PC-9 (cell line): ENCODE measurements at places on chromosomes 13 and 19.

GRCh38 chr13:24203273-24203672 lies 42.8 kb downstream of the SPATA13 start:
- no peak for DNase-seq

DNA sequence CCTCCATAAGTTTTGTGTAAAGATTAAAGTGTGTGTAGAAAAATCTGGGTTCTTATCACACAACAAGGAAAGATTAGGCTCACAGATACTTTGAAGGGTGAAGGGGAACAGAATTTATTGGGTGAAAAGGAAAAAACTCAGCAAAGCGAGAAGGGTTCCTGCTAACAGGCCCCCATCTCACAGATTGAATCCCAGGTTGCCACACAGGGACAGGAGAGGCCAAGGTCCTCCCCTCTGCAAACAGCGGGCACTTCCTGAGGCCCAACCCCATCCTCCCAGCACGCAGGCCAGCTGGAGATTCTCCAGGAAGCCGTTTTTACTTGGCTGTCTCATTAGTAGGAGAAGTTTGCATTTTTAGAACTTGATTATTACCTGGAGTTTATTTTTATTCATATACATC lies 15.2 kb upstream of the ERCC5 start:
- no peak for DNase-seq

GRCh38 chr13:87124785-87125074 lies 546.4 kb upstream of the SLITRK5 start:
- no peak for DNase-seq

GRCh38 chr13:68872338-68872737 lies 1235.3 kb upstream of the ATXN8OS start:
- no peak for DNase-seq

- no peak for DNase-seq
These were observed 159.0 kb downstream of the RFC3 start for GRCh38 chr13:33976965-33977364.
